H1 (cell line): ENCODE measurements at places on chromosomes 16 and 17.

DNA sequence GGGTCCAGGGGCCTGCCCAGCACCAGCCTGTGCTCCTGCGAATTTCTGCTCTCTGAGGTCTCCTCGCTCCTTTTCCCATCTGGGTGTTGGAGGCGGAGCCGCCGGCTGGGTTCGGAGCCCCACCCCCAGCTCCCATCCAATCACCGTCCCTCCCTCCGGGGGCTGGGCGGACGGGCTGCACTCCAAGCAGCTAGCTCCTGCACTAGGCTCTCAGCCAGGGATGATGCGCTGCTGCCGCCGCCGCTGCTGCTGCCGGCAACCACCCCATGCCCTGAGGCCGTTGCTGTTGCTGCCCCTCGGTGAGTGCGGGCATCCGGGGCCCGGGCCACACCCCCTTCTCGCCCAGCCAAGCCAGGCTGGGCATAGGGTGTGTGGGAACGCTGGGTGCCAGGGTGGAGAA, at the start of gene NRN1L:
Gene NRN1L, plus strand, starts transcription at position 202 of the 400 bp plus-strand sequence. Its CDS starts 19 bp downstream, at position 221.
- peak; percentile 94 for DNase-seq

DNA sequence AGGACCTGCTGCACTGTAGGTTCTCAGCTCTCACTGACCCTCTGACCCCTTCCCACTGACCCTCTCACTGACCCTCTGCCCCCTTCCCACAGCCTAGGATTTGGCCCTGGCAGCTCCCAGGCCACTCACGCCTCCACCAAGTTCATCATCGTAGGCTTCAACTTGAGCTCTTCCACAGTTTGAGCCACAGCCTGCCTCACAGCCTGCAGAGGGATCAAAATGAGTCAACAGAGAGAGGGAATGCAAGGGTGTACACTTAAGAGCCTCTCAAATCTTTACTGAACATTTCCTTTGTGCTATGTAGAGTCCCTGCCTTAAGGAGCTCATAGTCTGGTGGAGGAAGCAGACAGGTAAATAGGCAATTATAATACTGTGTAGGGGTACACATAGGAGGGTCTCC, 12.1 kb downstream of the HEATR9 start:
- DNase-seq = no peak

DNA sequence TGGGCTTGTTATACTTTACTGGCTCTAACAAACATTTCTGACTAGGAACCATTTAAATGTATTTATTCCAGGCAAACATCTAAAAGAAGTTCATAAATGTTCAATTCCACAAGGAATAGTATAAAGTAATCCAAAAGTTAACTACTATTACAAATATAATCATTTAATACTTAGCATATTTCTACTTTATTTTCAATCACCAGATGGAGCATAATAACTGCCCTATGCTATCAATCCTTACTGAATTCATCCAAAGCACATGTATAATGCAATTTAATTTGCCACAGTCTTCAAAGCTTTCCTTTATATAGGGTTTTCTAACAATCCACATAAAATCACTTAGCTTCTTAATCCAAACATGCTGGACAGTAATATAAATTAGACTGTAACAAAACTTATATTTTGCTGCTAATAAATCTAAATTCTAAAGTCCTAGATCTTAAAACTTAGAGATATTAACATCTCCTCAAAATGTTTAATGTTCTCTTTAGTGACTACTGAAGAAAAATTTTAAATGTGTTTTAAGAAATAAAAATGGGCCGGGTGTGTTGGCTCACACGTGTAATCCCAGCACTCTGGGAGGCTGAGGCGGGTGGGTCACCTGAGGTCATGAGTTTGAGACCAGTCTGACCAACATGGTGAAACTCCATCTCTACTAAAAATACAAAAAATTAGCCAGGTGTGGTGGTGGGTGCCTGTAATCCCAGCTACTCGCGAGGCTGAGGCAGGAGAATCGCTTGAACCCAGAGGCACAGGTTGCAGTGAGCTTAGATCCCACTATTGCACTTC, 5.9 kb downstream of the MEIOB start:
- no peak for DNase-seq

DNA sequence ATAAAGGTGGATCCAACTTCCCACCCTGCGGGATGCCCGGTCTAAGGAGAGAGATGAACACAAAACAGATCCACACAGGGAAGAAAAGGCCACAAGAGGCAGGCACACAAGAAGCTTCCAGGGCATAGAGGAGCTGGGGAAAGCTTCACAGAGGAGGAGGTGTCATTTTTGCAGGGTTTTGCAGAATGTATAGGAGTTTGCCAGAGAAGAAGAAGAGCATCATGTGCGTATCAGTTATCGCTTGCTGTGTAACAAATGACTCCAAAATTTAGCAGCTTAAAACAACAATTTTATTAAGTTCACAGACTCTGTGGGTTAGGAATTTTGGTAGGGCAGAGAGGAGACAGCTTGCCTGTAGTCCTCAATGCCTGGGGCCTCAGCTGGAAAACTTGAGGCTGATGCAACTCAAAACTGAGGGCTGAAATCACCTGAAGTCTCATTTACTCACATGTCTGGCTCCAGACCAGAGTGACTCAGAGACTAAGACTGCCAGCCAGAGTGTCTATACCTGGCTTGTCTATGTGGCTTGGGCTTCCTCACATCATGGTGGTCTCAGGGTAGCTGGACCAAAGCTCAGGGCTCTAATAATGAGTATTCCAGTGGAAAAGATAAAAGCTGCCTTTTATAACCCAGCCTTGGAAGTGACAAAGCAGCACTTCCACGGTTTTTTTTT, 33.9 kb upstream of the ZNF423 start:
- DNase-seq = no peak

DNA sequence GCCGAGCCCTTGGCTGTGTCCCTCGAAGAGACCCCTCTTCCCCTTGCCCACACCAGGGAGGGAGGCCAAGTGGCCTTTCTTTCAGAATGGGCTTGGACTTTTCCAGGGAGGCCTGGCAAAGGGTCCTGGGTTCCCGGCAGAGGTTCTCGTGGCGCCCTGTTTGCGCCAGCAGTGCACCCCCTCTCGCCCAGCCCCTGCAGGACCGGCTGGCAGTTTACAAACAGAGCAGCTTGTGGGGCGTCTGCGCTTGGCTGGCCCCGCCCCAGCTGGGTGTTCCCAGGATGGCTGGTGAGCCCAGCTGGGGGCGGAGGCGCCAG, 137.8 kb upstream of the CIBAR2 start:
- DNase-seq = no peak

DNA sequence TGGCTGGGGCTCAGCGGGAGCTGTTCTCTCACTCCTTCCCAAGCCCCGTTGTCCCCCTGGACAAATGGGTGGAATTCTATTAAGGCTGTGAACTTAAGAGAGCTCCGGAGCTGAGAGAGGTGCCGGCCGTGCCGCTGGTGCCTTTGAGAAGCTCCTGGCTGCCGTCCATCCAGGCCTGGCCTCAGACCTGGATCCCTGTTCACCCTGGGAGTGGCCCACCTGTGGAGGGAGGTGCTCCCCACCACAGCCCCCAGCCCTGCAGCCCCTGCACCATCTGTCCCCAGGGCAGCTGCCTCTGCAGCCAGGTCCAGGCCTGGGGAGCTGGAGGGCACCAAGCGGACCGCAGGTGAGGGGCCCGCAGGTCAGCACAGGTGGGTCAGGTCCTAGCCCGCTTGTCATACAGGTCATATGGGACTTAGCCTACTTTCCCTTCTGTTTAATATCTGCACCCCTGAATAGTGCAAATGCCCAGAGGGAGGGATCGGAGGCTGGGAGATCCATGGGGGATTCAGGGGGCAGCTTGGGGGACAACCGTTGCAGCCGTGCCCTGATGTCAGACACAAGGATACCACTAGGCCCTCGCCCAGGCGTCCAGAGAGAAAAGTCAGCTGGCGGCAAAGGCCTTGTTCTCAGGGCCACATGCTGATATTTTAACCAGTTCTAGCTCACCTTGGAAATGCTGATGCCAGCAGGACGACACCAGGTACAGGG, 15.2 kb upstream of the METRNL start:
- DNase-seq = no peak

GRCh38 chr16:4372001-4372577, 441 bp downstream of the VASN start:
- DNase-seq = no peak

- DNase-seq = no peak
These were observed 224.9 kb downstream of the SEC14L1 start for GRCh38 chr17:77365584-77366186.

DNA sequence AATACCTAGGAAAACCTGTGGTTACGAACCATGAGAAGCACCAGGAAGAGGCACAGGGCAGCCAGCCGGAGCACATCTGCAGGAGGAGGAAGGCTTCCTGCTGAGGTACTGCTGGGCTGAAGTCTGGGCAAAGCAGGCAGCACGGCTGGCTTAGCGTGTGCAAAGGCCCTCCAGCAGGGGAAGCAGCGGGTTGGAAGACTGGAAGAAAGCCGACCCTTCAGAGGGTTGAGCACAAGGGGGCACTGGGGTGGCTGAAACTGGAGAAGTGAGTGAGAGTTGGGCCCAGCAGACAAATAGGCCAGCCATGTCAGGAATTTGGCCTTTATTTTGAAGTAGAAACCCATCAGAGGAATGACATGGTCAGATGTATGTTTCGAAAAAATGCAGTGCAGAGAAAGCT, 12.1 kb upstream of the HSD3B7 start:
- no peak for DNase-seq

DNA sequence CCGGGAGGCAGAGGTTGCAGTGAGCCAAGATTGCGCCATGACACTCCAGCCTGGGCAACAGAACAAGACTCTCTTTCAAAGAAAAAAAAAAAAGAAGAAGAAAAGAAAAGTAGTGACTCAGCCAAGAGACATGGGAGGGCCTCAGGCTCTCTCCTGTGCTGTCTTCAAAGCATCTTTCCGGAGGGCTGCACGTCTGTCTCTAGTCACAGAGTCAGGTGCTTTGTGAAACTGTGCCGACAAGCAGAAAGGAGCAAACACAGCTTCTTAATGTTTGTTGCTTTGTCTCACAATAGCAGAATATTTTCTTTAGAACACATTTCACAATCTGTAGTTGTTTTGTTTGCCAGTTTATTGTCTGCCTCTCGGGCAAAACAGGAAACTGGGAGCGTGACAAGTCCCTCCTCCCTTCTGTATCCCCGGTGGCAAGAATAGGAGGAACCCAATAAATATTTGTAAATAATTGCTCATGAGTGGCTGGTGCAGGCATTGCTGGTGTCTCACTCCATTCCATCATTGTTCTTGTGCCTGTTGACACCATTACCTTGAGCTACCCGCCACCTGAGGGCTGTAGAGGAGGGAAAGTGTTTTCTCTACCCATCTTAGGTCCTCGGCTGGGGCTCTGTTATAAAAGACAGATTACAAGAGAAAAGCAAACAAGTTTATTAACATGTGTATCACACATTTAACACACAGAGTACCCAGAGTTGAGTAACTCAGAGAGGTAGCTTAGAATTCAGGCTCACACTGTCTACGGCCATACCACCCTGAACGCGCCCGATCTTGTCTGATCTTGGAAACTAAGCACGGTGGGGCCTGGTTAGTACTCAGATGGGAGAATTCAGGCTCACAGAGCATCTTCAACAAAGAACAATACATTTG, 5.5 kb downstream of the GAST start:
- no peak for DNase-seq

GRCh38 chr16:79497606-79498350, 102.8 kb downstream of the MAF start:
- DNase-seq = no peak

DNA sequence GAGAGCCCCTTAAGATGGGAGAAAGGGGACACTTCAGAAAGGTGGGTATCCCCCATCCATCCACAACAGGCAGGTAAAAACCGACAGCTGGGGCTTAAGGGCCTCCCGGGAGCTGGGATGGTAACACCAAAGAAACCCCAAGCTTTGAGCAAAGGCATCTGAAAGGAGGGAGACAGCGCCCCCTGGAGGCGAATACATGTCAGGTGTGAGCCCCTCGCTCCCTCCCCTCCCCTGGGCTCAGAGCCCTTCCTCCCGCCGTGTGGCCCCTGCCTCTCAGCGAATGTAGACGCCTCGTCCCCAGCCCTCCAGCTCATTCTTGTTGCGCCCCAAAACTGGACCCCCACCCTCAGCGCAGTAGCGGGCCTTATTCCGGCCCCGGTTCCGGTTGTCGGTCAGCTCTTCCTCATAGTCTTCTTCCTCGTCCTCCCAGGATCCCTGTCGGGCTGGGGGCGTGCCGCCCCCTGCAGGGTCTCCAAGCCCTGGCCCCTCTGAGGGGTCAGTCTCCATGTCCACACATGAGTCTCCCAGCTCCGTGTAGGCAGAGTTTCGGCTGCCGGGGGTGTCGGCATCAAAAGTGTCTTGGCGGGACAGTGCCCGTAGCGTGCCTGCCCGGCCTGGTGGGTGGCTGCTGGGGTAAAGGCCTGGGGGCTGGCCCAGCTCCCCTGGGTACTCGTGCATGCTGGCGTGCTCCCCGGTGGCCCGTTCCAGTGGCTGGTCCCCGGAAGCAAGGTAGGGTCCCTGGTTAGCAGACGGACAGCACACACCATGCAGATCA, 9.1 kb upstream of the ARL5C start:
- peak; percentile 92 for DNase-seq
